Epithelial cell of alveolus of lung (primary cell): ENCODE measurements at places on chromosomes 13 and 19. TPM values are rescaled to one million over a fixed set of nuclear protein-coding genes. Genes with fewer than 3 reads are reported as not detected.

TICAM1 gene
- 4.1 and 5.1 TPM in 2 replicates for total RNA-seq

DAPK3 gene
- 81.2 and 83.6 TPM in 2 replicates for total RNA-seq

PLPPR3 gene
- 1.7 and 102 TPM in 2 replicates for total RNA-seq

SIGLEC11 gene
- total RNA-seq: not detected in 2 replicates

ADGRL1 gene
- total RNA-seq: 5.6 and 28.9 TPM in 2 replicates

DENND1C gene
- total RNA-seq: not detected in 2 replicates

PGLYRP2 gene
- not detected in 2 replicates for total RNA-seq

C3 gene
- 45.8 and 56.1 TPM in 2 replicates for total RNA-seq
